ENCODE measurements at places on chromosomes 16 and 17.
A peak's percentile ranks its signal among the peaks of the same experiment; 100 is the strongest.

- no peak for DNase-seq
These were observed 185.5 kb downstream of the LGALS9B start for GRCh38 chr17:20281860-20282259.

- DNase-seq: peak; percentile 6
These were observed 1.5 kb downstream of the PAFAH1B1 start for GRCh38 chr17:2594722-2595599.

DNA sequence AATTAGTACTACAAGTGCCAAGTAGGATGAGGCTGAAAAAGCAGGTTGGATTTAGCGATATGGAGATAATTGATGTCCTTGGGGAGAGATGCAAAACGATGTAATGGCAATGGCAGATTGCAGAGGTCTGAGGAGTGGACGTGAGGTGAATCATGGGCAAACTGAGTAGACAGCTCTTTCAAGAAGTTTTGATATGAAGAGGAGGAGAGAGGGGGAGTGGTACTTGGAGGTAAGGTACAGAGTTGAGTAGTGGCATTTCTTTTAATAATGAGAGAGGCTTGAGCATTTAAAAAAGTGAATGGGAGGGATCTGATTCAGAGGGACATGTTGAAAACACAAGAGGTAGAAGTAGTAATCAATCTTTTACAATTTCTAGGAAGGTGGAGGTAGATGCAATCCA, 17.7 kb upstream of the VPS4A start:
- no peak for DNase-seq

GRCh38 chr17:77011173-77012011, 129.4 kb upstream of the SEC14L1 start:
- DNase-seq: peak; percentile 30

DNA sequence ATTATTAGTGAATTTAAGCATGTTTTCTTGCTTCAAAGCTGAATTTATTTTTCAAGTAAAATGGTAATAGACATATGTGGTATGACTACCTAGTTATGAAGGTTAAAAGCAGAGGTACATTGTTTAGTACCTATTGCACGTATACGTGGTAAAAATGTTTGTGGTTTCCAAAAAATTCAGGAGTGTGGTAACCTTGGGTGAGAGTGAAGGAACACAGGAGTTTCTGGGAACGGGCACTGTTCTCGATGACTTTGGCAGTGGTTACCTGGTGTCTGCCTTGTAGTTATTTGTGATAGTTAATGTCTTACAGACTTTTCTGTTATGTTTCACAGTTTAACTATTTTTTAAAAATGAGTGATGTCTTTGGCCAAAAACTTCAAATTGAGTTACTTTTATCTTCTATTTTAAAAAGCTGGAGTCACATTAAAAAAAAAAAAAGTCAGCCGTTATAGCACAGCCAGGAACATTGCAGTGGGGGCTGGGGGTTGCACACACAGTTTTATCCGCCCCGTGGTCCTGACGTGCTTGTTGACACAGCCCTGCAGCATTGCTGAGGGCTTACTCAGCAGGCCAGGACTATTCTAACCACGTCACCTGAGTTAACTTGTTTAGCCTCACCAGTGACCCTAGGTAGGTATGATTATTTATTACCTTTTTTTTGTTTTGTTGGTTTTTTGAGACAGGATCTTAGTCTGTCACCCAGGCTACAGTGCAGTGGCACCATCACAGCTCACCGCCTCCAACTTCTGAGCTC, 10.9 kb downstream of the JPT2 start:
- DNase-seq: no peak

DNA sequence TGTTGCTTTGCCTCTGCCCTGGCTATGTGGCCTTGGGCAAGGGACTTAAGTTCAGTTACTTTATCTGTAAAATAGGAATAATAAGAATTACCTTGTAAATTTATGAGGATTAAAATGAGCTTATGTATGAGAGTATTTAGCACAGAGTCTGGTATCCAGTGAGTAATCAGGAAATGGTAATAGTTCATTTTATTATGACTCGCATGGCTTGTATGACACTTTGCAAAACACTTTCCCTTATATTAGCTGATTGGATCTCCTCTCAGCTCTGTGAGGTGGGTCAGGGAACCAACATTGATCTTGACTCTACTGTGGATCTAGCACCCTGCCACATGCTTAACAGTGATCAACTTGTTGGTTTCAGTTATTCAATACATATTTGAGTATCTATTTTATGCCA, 8.3 kb upstream of the CDH3 start:
- no peak for DNase-seq

GRCh38 chr17:28474111-28474531, 677 bp downstream of the SLC13A2 start:
- DNase-seq: no peak

Data from activated T-cell treated with anti-CD3 and anti-CD28 coated beads for 48 hours (primary cell).